ENCODE measurements at places on chromosomes 11 and 22.

- no peak for DNase-seq
Observed at GRCh38 chr11:117664897-117665296, 132.1 kb downstream of the DSCAML1 start.

DNA sequence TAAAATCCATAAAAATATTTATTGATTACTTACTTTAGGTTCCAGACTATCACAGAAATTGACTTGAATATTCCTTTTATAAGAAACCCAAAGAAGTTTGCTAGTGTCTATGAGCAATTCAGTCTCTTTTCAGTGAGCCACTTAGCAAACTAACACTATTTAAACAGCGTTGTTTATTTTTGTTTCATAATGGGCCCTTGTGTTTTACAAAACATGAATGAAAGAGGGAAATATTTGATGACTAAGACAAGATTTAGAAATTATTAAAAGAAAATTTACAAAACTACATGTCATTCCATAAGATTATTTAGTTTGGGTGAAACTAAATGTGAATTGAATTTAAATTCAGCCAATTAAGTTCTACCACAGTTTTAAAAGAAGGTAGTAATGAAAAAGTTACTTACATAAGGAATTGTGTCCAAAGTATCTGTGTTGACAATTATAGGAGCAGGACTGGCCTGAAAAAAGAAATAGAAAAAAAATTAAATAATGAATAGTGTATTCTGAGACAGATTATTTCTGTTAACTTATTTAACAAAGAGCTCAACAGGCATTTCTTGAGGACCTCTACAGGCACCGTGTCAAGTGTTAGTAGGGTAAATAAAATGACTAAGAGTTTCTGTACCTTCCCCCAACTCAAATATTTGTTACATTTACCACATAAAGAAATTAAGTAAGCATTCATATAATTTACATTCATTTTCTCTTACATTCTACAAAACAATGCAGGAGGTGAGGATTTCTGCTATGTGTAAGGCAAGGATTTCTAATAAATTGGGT is 964.9 kb upstream of the CCDC90B start:
- no peak for DNase-seq

DNA sequence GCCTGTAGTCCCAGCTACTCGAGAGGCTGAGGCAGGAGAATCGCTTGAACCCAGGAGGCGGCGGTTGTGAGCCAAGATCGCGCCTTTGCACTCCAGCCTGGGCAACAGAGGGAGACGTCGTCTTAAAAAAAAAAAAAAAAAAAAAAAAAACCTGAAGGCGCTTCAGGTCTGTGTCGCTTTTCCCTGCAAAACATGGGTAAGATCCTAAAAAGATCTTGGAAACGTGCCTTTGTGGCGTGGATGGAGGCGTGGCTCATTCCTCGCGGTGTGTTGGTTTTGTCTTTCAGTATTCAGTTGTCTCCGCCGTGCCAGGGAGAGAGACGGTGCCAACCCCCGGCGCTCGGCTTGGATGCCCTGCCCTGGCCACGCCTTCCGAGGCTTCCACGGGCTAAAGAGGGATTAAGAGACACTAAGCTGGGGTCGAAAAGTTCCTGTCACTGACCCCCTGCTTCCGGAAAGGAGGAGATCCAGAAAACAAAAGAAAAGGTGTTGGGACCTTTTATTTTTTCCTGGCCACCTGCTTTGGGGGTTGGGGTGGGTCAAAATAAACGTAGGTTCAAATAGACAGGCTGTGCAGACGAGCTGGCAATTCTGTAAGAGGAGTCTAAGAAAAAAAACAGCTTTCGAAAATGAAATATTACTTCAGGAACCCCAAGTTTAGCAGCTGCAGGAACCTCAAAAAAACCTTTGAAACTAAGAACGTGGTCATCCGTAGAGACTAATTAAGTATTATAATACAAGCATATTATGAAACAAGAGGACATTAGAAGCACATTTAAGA is 1.1 kb upstream of the SLC35F2 start:
- DNase-seq: peak; percentile 16

DNA sequence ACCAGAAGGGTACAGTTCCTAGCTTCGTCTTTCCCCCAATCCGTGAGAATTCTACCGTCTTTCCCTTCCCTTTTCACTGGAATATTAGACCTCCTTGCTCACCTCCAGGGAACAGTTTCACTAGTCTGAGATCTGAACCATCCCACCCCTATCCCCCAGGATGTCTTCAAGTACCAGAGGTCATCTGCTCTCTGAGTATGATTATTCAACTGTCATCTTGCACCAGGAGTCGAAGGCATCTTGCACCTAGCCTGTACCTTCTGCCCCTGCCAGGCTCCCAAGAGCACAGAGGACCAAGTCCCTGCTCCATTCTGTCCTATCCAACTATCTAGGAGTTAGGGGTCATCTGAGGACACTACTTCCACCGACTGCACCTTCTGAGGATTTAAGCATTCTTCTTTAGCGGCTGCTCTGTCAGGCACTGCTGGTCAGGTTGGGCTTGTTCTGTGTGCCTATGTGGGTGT is 804 bp downstream of the ACER3 start:
- DNase-seq: no peak

- DNase-seq: no peak
Observed at GRCh38 chr11:22554221-22554620, 71.4 kb downstream of the FANCF start.

Data from NCI-H1092 treated with DMSO at 0.1 percent for 48 hours (cell line).